Effector memory CD8-positive, alpha-beta T cell (primary cell): ENCODE measurements at places on chromosomes 3 and 15.
A peak's percentile ranks its signal among the peaks of the same experiment; 100 is the strongest.

DNA sequence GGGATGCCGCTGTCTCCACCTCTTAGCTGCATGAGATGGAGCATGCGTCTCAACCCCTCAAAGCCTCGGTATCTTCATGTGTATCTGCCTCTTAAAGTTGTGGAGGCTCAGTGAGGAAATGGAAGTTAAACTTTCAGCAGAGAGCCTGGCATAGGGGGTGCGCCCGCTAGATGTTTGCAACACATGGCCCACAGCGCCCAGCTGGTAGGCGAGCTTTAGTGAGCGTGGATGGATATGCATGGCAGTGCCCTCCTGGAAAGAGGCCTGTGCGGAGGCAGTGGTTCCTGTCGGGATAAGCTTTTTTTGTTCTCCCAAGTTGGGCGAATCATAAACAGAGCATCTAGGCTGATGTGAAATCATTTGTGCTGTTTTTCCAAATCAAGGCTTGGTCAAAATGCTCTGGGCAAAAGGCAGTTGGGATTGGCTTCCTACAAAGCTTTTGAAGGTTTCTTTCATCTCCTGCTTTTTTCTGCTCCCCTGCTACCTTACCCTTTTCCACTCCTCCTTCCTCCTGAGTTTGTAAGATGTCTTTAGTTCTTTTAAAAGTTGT lies 272.4 kb upstream of the TPM1 start:
- DNase-seq: no peak
- H3K36me3 ChIP-seq: no peaks in the 10 kb centered on the region
- no peaks in the 10 kb centered on the region for H3K4me1 ChIP-seq
- H3K4me3 ChIP-seq: no peak overlapping the region

- H3K4me1 ChIP-seq: no peaks in the 10 kb centered on the region
- peaks cover 58% of the 10 kb centered on the region for H3K27me3 ChIP-seq
- H3K4me3 ChIP-seq: no peak overlapping the region
- no peak overlapping the region for H3K27ac ChIP-seq
- no peak for DNase-seq
- no peaks in the 10 kb centered on the region for H3K36me3 ChIP-seq
These were observed 9.7 kb upstream of the LARP6 start for GRCh38 chr15:70863450-70864218.

DNA sequence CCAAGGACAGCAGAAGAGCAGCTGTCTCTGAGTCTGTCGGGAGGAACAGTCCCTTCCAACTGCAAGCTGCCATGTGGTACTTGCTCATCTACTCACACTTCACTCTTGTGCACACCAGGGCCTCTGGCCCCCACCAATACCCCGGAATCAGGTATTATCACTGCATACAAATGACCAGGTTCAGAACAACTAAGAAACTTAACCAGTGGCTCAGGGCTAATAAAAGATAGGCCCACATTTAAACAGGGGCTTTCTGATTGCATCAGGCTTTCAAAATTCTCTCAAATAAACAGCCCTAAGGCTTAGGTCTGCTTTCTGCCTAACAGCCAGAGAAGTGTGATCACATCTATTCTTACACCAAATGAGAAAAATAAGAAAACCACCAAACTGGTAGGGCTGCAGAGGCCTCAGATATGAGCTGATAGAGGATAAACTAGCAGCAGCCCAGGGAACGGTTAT lies 20.7 kb downstream of the CCDC12 start:
- peak; percentile 19 for DNase-seq
- peak overlapping the region; percentile 94 for H3K27ac ChIP-seq
- H3K4me1 ChIP-seq: peaks cover 81% of the 10 kb centered on the region

DNA sequence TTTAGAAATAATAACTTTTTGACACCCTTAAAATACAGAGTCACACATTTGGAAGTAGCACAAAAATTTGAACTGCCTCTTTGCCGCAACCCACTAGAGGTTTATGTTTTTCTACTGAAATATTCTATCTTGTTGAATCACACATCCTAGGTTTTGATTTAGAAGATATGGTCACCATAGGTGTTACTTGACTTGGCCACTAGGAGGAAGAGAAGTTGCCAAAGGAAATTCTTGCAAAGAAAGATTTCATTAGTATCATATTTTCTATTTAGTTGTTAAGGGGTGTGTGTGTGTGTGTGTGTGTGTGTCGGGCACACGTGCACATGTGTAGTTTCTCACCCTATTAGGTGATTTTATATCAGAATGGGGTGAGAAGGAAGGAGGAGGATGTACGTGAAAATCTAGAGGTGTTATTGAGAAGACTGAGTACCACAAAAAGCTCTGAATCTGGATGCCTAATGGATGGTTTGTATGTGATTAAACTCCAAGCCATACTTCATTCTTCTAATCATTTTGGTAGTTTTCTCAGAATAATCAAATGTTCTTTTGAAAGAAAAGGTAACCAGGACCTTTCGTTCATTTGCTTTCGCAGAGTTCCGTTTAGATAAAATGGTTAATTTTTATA lies 31.5 kb downstream of the ZFAND6 start:
- no peak overlapping the region for H3K27ac ChIP-seq
- H3K4me1 ChIP-seq: peaks cover 70% of the 10 kb centered on the region
- H3K4me3 ChIP-seq: no peak overlapping the region

- H3K36me3 ChIP-seq: no peaks in the 10 kb centered on the region
- H3K4me1 ChIP-seq: no peaks in the 10 kb centered on the region
- DNase-seq: no peak
- no peaks in the 10 kb centered on the region for H3K27me3 ChIP-seq
- H3K4me3 ChIP-seq: no peak overlapping the region
These were observed 51.1 kb downstream of the BDH1 start for GRCh38 chr3:197504641-197505121.

DNA sequence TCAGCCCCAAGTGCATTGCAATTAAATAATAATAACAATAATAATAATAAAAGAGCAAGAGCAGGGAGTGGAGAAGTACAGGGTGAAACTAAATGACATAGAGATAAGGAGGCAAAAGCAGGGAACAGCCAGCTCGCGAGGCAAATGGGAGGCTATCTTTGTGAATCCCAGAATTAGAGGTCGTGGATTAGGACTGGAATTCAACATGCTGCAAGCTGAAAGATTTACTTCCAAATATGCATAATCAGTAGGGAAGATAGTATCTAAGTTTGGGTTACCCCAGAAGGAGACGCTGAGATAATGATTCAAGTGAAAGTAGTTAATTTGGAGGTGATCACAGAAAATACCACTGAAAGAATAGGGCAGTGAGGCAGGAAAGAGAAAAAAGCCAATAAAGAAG lies 119.4 kb upstream of the UBE2E2 start:
- no peak for DNase-seq
- H3K36me3 ChIP-seq: no peaks in the 10 kb centered on the region
- no peaks in the 10 kb centered on the region for H3K27me3 ChIP-seq
- no peaks in the 10 kb centered on the region for H3K4me1 ChIP-seq
- no peak overlapping the region for H3K27ac ChIP-seq

GRCh38 chr3:67044955-67045354 lies 46.8 kb downstream of the KBTBD8 start:
- DNase-seq: no peak
- peaks cover 6% of the 10 kb centered on the region for H3K4me1 ChIP-seq
- H3K27me3 ChIP-seq: peaks cover 4% of the 10 kb centered on the region
- H3K27ac ChIP-seq: no peak overlapping the region
- H3K4me3 ChIP-seq: no peak overlapping the region

DNA sequence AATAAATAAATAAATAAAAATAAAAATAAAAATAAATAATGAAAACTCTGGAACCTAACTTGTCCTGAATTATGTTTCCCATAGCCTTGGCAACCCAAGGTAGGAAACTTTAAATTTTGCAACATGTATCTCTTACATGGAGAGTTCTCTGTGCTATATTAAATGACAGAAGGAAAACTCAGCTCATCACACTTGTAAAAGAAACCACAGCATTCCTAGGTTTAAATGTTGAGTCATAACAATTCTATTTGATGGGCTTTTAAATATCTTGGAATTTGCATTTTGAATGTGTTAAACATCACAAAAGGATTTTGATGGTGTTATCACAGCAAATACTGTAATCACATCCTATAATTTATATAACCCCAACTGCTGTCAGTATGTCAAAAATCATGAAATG lies 144.2 kb downstream of the LRTM1 start:
- no peaks in the 10 kb centered on the region for H3K4me1 ChIP-seq
- no peak overlapping the region for H3K4me3 ChIP-seq
- no peak for DNase-seq
- no peaks in the 10 kb centered on the region for H3K27me3 ChIP-seq
- peaks cover 2% of the 10 kb centered on the region for H3K36me3 ChIP-seq

GRCh38 chr3:25870452-25870851 lies 80.6 kb downstream of the OXSM start:
- H3K36me3 ChIP-seq: no peaks in the 10 kb centered on the region
- peaks cover 9% of the 10 kb centered on the region for H3K27me3 ChIP-seq
- no peak overlapping the region for H3K27ac ChIP-seq
- no peak overlapping the region for H3K4me3 ChIP-seq
- H3K4me1 ChIP-seq: no peaks in the 10 kb centered on the region

DNA sequence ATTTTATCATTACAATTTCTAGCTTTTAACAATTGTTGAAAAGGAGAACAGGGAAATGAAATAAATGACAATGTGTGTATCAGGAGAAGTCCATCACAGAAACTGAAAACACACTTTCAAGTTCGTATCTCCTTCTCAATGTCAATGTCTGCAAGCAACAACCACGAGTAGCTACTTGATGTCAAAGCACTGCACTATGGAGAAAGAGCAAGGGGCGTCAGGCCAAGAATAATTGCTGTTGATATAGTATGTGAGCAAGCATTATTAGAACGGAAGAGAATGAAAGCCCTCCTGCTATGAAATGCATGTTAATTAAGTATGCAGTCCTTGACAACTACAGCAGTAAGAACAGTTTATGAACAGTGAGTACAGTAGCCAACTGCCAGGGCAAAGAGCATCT lies 1250.1 kb downstream of the ZPLD1 start:
- H3K27ac ChIP-seq: no peak overlapping the region
- no peaks in the 10 kb centered on the region for H3K27me3 ChIP-seq
- H3K4me3 ChIP-seq: no peak overlapping the region
- DNase-seq: no peak

GRCh38 chr3:158167737-158168557 lies 58.1 kb downstream of the RSRC1 start:
- no peak for DNase-seq
- H3K27ac ChIP-seq: no peak overlapping the region
- peaks cover 10% of the 10 kb centered on the region for H3K4me1 ChIP-seq
- no peaks in the 10 kb centered on the region for H3K27me3 ChIP-seq

DNA sequence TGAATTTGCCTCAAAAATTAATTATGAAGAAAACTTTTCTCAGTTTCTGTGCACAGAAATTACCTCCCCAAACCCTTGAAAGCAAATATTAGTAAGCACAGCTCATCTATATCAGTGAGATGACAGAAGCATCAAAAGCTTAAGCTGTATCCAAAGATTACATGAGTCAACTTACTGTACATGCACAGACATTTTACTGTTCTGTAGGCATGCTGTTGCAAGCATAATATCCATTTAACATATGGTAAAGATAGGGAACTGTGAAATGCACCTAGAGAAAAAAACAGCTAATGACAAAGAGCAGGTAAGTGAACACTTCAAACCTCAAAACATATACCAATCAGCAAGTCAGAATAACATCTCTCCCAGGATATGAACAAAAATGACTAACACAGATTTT lies 20.9 kb downstream of the SHOX2 start:
- no peak overlapping the region for H3K4me3 ChIP-seq
- H3K27ac ChIP-seq: no peak overlapping the region
- no peaks in the 10 kb centered on the region for H3K4me1 ChIP-seq
- DNase-seq: no peak

DNA sequence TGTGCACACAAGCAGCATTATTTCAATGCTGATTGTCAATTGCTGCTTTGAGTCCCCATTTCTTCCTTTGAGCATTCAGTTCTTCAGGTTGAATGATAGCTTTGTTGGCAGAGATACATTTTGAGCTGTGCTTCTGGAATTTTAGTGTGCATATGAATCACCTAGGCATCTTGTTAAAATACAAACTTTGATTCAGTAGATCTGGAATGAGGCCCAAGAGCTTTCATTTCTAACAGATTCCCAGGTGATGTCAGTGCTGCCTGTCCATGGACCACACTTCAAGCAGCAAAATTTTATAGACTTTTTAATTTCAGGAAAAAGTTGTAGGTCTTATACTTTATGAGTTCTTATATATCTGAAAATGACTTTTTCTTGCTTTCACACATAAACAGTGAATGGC lies 131.1 kb downstream of the ADAMTSL3 start:
- H3K27me3 ChIP-seq: no peaks in the 10 kb centered on the region
- no peak overlapping the region for H3K27ac ChIP-seq
- no peak for DNase-seq
- no peak overlapping the region for H3K4me3 ChIP-seq
- H3K36me3 ChIP-seq: no peaks in the 10 kb centered on the region

DNA sequence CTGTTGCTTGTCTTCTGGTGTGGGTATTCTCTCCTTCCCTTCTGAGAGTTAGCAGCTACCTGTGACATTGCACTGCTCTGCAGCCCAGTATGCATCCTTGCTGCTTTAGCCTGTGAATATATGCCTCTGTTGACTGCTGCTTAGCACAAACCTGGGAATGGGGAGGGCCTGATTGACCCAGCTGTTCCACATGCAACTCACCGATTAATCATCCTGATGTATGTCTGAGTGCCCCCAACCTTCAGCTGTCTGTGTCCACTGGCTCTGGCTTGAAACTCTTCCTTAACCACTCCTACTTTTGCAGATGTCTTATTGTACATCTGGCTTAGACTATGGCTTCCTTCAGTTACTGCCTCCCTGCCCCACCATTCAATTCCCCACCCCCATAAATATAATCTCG lies 119.1 kb downstream of the RASA2 start:
- H3K4me1 ChIP-seq: peaks cover 27% of the 10 kb centered on the region
- H3K27me3 ChIP-seq: no peaks in the 10 kb centered on the region
- peak overlapping the region; percentile 53 for H3K27ac ChIP-seq
- peaks cover 51% of the 10 kb centered on the region for H3K36me3 ChIP-seq
- H3K4me3 ChIP-seq: no peak overlapping the region

GRCh38 chr3:114587986-114588385 lies 294.2 kb downstream of the TIGIT start:
- no peaks in the 10 kb centered on the region for H3K4me1 ChIP-seq
- no peaks in the 10 kb centered on the region for H3K36me3 ChIP-seq
- H3K4me3 ChIP-seq: no peak overlapping the region
- H3K27me3 ChIP-seq: no peaks in the 10 kb centered on the region
- no peak for DNase-seq

DNA sequence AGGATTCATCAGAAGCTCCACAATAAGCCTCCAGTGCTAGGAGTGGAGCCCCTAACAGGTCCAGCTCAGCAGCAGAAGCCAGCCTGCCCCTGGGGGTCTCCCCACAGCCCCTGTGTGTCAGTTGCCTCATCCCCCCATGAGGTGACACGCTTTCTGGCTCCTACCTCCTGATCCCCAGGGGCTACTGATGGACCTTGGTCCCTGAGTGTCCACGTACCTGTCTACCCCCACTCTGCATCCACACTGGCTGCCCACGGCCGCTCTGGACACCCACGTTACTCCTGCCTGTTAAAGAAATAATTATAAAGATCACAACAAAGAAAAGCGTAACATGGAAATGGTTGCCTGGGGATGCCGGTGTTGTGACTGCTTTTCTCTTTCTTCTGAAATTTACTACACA lies 143.1 kb downstream of the CHSY1 start:
- no peak overlapping the region for H3K27ac ChIP-seq
- H3K27me3 ChIP-seq: peaks cover 2% of the 10 kb centered on the region
- H3K4me1 ChIP-seq: no peaks in the 10 kb centered on the region

- no peak overlapping the region for H3K27ac ChIP-seq
- peaks cover 13% of the 10 kb centered on the region for H3K36me3 ChIP-seq
- H3K27me3 ChIP-seq: no peaks in the 10 kb centered on the region
- H3K4me1 ChIP-seq: peaks cover 47% of the 10 kb centered on the region
- peak overlapping the region; percentile 89 for H3K4me3 ChIP-seq
These were observed 576 bp downstream of the LRRFIP2 start for GRCh38 chr3:37173806-37174205.

- no peaks in the 10 kb centered on the region for H3K27me3 ChIP-seq
- peak overlapping the region; percentile 80 for H3K27ac ChIP-seq
- peak; percentile 15 for DNase-seq
These were observed 1.7 kb downstream of the P2RY14 start for GRCh38 chr3:151276687-151277042.
